ENCODE measurements at places on chromosomes 3 and 15. TPM values are rescaled to one million over a fixed set of nuclear protein-coding genes. Genes with fewer than 3 reads are reported as not detected.

The FETUB gene
- not detected for total RNA-seq

The CKMT1A gene
- not detected for total RNA-seq

The GOLGA8K gene
- 0.19 TPM for total RNA-seq

The DCBLD2 gene
- total RNA-seq = 19.6 TPM

The SERPINI1 gene
- total RNA-seq = 1.5 TPM
